Foreskin keratinocyte (primary cell): ENCODE measurements at places on chromosomes 13 and 19.

- no peak for DNase-seq
Observed at GRCh38 chr13:64272681-64273080, 2857.0 kb upstream of the PCDH20 start.

GRCh38 chr13:109400624-109401257 lies 385.6 kb downstream of the IRS2 start:
- DNase-seq = no peak

- DNase-seq = peak; percentile 63
Observed at GRCh38 chr19:6273701-6274601, 5.8 kb downstream of the MLLT1 start.

DNA sequence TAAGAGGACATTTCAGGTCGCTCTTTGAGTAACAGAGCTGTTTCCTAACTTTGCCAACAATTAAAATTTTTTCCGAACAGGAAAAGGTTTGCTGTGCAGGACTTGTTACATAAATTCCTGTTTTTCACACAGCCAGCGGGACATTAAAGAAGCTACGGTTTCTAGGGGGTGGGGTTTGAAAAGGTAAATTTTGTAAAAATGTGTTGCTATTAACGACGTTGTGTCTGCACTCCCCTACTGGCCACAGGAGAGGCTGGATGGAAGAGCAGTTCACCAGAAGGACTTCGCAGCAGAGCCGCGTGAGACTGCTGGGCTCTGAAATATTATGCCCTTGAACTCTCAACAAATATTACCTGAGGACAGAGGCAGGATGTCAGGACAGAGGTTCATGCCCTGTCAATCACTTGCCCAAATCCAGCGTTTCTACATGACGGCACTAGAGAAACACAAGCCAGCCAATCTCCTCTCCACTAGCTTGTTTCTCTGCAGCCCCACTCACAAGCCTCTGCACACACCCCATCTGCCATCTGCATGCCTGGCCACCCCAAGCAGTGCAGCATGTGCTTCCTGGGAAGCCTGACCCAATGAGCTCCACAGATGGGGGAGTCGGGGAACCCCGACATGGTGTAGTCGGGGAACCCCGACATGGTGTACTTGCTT lies 102.0 kb downstream of the FOXO1 start:
- no peak for DNase-seq

DNA sequence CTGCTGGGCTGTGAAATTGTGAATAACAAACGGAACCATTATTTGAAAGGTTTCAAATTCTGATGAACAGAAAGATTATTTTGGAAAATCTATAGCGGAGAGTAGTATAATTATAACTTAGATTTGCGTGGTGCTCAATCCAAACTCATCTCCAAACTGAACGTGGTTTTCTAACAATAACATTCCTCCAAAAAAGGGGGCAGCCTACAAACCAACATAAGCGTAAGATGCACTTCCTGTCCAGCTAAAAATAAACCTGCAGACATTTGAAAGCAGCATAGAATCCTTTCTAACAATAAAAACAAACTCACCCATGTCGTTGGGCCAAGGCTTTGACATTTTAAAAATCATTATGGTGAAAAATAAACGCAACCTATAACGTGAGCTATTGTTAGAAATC lies 178.4 kb downstream of the COL4A1 start:
- no peak for DNase-seq

DNA sequence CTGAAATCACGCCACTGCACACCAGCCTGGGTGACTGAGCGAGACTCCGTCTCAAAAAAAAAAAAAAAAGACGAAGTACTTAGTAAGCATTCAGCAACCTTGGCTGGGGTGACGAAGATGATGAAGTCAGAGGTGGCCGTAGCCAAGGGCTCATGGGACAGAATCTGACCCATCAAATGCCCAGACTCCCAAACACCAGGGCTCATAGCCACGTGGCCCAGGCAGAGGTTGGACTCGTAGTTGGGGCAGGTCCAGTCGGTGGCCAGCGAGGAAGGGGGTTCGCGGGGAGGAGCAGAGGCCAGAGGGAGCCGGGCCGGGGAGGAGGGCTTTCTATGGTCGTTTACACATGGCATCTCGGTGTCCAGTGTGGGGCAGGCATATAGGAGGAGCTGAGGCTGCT lies 52.1 kb upstream of the EHD2 start:
- DNase-seq = no peak
